T-helper 2 cell (primary cell): ENCODE measurements at places on chromosomes 16 and 17.
A peak's percentile ranks its signal among the peaks of the same experiment; 100 is the strongest.

GRCh38 chr16:49120631-49121030 is 161.0 kb downstream of the CBLN1 start:
- no peak for DNase-seq

DNA sequence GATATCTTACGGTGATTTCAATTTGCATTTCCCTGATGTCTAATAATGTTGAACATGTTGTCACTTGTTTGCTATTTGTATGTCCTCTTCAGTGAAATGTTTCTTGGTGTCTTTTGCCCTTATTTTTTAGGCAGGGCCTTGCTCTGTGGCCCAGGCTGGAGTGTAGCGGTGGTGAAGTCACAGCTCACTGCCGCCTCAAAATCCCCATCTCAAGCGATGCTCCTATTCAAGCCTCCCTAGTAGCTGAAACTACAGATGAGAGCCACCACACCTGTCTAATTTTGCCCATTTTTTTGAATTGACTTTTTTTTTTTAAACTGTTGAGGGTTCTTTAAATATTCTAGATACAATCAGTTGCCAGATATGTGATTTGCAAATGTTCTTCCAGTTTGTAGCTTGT is 8.3 kb downstream of the UBE2G1 start:
- DNase-seq: no peak

- no peak for DNase-seq
Observed at GRCh38 chr16:54270711-54271110, 15.9 kb downstream of the IRX3 start.

- DNase-seq: no peak
Observed at GRCh38 chr17:77245162-77245926, 104.6 kb downstream of the SEC14L1 start.

DNA sequence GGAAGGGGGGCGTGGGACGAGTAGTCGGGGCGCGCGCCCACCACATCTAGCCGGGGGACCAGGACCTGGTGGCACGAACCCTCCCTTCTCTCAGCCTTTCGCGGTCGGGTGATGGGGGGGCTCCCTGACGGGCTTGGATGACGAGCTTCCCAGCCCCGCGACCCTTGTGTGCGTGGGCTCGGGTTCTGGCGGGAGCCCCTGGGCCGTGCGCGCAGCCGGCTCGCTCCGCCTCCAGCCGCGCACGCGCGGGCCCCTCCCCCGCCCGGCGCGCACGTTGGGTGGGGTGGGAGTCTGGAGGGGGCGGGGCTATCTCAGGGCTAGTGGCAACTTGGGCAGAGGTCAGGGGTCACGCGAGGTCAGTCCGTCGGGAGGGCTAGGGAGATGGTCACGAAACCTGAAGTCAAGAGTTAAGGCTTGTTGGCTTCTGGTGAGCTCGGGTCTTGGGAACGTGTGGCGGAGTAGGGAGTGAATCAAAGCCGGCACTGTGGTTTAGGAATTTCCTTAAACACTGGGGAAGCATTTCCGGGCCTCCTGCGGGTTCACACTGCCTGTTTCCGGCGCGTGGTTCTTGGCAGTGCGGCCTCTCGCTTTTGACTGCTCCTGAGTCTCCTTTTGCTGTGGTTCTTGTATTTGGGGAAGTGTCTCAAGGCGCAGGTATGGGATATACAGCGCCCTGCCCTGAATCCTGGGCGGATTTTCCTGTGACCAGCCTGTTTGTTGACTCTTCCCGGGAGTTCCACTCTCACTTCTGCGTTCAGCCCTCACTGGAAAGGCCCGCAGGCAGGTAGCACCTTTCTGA is at the start of gene SRCAP:
TSS of gene SRCAP (plus strand) at position 356 of the 799 bp plus-strand sequence. CDS start 1,654 bp downstream, outside the sequence.
- DNase-seq: peak; percentile 68

- DNase-seq: no peak
Observed at GRCh38 chr16:26204138-26204537, 512.4 kb downstream of the HS3ST4 start.

- peak; percentile 27 for DNase-seq
Observed at GRCh38 chr16:11915114-11915643, 577 bp downstream of the GSPT1 start.

DNA sequence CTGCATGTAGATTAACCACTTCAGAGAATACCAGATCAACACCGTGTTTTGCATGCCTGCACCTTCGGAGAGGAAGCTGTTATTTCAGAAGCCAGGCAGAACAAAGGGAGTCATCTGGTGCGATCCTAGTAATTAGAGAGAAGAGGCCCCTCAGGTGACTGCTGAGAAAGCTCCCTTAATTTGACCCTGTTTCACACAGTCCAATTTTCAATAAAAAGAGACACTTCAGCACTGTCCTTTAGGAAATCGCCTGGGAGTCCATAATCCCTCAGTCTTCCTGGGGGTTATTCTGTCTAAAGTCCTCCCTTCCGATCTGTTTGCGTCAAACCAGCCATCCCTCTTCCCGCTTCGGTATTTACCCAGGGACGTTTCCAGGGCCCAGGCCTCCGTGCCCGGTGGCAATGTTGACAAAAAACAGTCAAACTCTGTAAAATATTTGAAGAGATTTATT is 23.4 kb upstream of the TNRC6C start:
- DNase-seq: no peak

DNA sequence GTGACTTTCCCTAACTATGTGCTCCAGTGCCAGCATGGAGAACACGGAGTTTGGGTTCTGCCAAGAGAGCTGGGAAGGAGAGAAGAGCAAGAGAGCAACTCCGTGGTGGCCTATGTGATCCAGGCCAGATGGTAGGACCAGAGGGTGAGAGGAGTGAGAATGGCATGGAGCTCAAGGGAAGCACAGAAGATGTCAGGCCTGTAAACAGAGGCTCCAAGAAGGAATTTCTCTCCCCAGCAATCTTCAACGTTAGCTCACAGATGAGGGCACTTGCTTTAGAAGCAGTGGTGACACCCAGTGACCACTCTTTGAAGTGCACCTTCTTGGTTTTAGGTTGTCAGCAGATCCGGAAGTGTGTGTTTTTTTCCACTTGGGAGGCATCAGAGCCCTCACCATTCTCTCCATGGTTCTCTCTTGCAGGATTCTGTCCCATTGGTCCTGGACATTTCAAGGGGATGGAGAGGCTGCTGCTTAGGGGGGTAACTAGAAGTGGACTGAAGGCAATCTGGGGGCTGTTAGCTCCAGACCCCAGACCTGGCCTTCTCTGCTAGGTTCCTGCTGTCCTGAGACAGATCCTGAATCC is 18.1 kb upstream of the TMEM98 start:
- DNase-seq: no peak

GRCh38 chr16:71754108-71754507 is 29.6 kb upstream of the PHLPP2 start:
- no peak for DNase-seq

DNA sequence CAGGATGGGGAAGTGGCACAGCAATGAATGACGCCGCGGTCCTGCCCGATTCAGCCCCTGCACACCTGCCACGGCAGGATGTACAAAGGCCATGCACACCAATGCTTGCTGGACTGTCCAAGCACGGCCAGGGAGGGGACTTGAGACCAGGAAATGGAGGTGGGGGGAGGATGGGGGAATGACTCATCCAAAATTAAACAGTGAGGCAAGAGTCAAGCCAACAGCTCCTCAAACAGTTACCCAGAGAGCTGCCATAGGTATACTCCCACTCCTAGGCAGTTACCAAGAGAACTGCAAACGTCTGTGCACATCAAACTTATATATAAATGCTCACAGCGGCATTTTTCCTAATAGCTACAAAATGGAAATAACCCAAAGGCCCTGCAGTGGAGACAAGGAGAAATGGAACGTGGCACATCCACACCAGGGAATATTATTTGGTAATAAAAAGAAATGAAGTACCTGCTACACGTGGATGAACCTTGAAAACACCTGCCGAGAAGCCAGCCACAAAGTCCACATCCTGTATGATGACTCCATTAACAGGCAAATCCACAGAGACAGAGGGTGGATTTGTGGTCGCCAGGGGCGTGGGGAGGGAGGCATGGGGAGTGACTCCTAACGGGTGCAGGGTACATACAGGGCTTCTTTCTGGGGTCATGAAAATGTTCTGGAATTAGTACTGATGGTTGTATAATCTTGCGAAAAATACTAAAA is 54.1 kb downstream of the VAC14 start:
- DNase-seq: no peak

- no peak for DNase-seq
Observed at GRCh38 chr16:31441956-31442355, 633 bp downstream of the ZNF843 start.

- DNase-seq: no peak
Observed at GRCh38 chr17:19248928-19249574, 11.9 kb downstream of the EPN2 start.

DNA sequence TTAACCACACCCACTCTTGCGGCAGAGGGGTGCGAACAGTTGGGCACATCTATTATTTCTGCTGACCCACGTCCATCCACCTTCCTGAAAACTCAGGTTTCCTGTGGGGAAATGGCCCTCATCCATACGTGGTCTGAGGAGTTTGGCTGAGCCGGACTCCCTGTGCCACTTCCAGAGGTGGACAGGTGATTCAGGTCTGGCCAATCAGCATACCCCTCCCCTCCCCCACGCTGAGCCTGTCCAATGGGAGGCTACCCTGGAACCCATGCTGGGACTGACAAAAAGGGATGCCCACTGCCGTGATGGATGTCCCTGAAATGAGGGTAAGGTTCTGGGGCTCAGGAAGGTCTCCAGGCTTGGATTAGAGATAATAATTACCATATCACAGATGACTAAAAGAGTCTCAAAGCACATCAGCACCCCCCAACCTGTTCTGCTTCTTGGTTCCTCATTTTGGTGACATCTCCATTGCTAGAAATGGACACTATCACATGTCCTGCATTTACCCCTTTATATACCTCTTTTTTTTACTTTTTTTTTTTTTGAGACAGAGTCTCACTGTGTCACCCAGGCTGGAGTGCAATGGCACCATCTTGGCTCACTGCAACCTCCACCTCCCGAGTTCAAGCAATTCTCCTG is 5.3 kb upstream of the MAPK7 start:
- no peak for DNase-seq

- DNase-seq: no peak
Observed at GRCh38 chr17:30396129-30396528, 17.4 kb downstream of the CPD start.

DNA sequence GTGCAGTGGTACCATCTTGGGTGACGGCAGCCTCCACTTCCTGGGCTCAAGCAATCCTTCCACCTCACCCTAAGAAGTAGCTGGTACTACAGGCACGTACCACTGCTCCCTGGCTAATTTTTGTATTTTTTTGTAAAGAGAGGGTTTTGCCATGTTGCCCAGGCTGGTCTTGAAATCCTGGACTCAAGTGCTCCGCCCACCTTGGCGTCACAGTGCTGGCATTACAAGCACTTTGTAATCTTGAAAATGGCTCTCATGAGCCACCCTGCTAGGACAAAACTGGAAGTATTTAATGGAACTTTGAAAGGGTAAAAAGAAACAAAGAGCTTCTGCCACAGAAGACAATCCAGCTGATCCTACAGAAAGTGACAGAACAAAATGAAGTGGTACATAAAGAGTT is 9.2 kb downstream of the SUMO2 start:
- DNase-seq: no peak

- DNase-seq: peak; percentile 19
Observed at GRCh38 chr17:4715063-4715744, 4.8 kb downstream of the ARRB2 start.

- peak; percentile 53 for DNase-seq
Observed at GRCh38 chr16:67547423-67548264, 14.7 kb upstream of the CTCF start.
